T-cell (primary cell): ENCODE measurements at places on chromosomes 1 and 21.

DNA sequence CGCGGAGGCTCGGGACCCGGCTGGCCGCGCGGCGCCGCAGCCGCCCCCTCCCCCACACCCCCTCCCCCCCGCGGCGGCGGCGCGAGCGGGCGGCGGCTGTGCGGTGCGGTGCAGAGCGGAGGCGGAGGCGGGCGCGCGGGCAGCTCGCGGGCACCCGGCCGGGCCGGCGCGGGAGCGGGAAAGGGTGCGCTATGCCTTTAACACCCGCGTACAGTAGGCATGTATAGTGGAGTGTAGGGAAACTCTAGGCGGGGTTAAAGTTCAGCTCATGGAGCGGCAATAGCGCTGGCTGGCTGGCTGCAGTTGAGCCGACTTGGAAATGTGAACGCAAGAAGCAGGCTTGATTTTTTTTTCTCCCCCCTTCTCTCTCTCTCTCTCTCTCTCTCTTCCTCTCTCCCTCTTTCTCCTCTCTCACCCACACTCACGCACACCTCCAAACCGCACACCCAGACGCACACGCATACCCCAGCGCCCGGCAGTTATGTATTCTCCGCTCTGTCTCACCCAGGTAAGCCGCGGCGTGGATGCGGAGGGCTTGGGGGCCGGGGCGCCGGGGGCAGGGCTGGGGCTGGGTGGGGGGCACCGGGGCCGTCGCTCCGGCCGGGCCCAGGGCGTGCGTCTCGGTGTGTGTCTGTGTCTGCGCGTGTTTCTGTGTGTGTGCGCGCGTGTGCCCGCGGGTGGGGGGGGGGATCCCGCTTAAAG is at the start of gene NFIA:
Gene NFIA, plus strand, starts transcription at position 251 of the 702 bp plus-strand sequence.
- DNase-seq = no peak
- H3K36me3 ChIP-seq = no peaks in the 10 kb centered on the region
- H3K4me3 ChIP-seq = peak within 1 kb of the TSS; percentile 87
- H3K4me1 ChIP-seq = peaks cover 34% of the 10 kb centered on the region
- peak within 1 kb of the TSS; percentile 28 for H3K27ac ChIP-seq

- H3K4me1 ChIP-seq = peaks cover 27% of the 10 kb centered on the region
- H3K27me3 ChIP-seq = no peaks in the 10 kb centered on the region
- no peaks in the 10 kb centered on the region for H3K36me3 ChIP-seq
- H3K4me3 ChIP-seq = no peak overlapping the region
- H3K27ac ChIP-seq = peak overlapping the region; percentile 53
- no peak for DNase-seq
Observed at GRCh38 chr1:243507001-243507671, 251.3 kb downstream of the SDCCAG8 start.

DNA sequence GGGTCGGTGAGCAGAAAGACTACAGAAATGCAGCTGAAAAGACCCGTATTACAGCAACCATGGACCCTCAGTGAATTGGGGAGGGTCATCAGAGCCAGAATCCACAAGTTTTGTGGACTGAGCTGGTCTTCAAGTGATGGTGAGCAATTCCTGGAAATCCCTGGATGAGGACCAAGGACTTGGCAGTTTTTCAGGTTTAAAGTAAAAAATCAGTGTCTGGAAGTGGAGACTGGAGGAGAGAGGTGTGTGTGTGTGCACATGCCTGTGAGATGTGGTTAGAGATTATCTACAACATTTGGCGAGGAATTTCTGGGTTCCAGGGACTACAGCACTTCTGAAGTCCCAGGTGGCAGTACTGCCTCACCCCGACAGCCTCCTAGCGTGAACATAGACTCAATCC is 56.4 kb downstream of the KIRREL1 start:
- no peak overlapping the region for H3K27ac ChIP-seq
- DNase-seq = no peak
- H3K4me1 ChIP-seq = no peaks in the 10 kb centered on the region
- no peaks in the 10 kb centered on the region for H3K36me3 ChIP-seq
- no peak overlapping the region for H3K4me3 ChIP-seq
- H3K27me3 ChIP-seq = peaks cover 8% of the 10 kb centered on the region

GRCh38 chr1:160855181-160855981 is 7.3 kb downstream of the CD244 start:
- no peaks in the 10 kb centered on the region for H3K36me3 ChIP-seq
- H3K4me3 ChIP-seq = no peak overlapping the region
- no peaks in the 10 kb centered on the region for H3K27me3 ChIP-seq
- peak; percentile 32 for DNase-seq
